ENCODE measurements at places on chromosomes 6 and 20.

- no peak for DNase-seq
These were observed 37.7 kb downstream of the PEX7 start for GRCh38 chr6:136860043-136860442.

DNA sequence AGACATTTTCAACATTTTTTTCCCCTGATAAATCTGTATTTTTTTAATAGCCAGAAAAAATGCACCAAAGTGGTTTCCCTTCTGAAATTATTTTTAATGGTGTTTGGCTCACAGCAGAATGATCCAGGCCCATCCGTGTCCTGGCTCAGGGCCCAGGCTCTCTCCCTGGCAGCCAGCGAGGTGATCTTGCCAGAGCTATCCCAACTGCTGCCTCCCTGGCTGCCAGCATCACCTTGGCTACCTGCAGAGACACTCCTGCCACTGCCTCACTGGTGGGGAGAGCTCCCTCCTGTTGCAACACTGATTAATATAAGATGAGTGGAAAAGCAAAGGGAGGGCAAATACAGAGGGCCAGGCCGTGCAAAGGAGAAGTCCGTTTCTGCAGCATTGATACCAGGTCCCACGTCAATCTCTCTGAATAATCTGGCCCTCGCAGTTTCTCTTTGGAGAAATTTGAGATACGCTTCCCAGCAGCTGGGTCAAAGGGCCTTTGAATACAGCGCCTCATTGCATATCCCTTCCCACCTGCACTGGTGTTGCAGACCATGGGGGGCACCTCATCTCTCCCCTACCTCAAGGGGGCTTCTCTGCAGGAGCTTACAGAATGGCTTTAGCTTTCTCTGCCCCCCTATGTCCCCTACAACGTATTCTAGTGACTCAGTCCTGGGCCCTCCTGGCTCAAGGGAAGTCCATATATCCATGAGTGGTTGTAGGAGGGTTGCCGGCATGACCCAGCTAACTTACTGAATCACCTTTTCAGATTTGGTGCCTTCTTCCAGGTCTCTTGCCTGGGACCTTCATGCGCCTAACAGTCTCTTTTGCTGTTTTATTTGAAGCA, 12.8 kb upstream of the DSTN start:
- DNase-seq, result no peak

DNA sequence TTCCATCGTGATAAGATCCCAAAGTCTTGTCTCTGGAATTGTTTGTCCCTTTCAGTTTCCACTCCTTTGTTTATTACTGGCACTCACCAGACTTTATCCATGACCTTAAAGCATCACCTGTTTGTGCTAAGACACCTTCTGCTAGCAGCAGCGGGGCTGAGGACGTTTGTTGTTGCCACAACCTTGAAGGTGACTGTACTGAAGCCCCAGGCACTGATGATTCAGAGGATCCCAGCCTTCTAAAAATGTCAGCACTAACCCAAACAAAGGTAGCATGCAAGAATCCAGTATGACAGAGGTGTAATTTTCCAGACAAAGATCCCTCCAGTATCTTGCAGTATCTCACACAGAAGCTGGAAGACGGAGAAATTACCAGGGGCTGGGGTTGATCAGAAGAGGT, 28.9 kb upstream of the SMIM8 start:
- no peak for DNase-seq

GRCh38 chr20:3326779-3327521, 80.5 kb downstream of the DNAAF9 start:
- no peak for DNase-seq

- no peak for DNase-seq
These were observed 75.7 kb upstream of the BHLHE23 start for GRCh38 chr20:63082308-63082938.

DNA sequence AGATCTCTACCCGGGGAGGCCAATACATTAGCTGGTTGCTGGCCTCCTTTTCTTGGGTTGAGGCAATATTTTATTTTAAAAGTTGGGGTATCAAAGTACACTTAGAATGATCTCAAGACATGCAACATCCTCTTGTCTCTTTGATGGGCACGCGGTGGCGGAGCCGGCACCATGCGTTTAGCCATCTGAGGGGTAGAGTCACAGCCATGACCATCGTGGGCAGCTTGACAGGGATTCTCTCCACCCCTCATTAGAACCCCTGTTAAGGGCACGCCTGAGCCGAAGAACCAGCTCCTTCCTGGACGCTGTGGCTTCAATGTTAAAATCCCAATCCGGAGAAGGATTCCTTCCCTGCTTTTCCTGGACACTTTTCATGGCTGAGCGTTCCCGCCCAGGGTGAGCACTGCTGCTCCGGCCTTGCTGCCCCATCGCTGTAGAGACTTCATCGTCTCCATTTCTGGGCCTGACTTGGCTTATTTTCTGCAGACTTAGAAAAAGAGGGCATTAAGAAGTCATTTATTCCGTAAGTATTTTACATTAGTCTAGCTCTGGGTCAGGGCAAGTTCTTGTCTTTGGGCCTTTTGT, 142.7 kb upstream of the CDH4 start:
- DNase-seq, result no peak

GRCh38 chr20:35461620-35462019, 6.2 kb downstream of the CEP250 start:
- DNase-seq, result no peak

GRCh38 chr20:47784599-47785310, 526 bp downstream of the SULF2 start:
- no peak for DNase-seq

- DNase-seq, result peak; percentile 29
These were observed at the start of gene BTN3A1 for GRCh38 chr6:26401987-26402658. Gene BTN3A1, plus strand, starts transcription at chr6:26402275. Its CDS starts 3,289 bp downstream, at chr6:26405564.

- DNase-seq, result no peak
These were observed 13.9 kb upstream of the IPCEF1 start for GRCh38 chr6:154370545-154370944.

- no peak for DNase-seq
These were observed 2.6 kb upstream of the ABT1 start for GRCh38 chr6:26594131-26594498.

DNA sequence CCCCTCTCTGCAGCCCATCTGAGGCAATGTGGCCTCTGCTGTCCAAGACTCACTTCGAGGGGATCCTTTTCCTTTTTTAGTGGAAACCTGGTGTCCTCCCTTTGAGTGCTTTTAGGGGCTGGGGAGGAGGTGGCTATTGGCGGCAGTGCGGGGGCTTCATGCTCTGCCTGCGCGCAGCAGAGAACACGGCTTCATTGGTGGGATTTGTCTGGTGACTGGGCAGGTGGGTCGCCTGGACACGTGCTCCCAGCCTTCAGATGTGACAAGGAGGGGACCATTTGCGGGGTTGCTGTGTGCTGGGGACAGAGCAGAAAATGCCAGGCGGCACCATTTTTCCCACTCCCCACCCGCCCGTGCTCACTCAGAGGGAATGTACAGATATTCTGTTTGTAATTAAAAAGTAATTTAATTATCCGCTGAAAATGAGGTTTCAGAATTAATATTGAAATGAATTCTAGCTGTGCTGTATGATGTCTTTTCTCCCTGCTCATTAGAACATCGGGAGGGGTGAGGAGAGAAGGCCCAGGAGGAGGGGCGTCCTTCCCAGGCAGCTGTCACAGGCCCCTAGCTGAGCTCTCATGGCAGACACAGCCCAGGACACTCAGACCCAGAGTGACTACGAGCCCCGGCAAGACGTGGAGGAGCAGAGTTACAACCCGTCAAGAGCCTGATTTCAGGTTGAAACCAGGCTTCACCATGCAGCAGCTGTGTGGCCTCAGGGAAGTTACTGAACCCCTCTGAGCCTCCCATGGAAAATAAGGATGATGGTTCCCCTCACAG, 417.2 kb upstream of the SULF2 start:
- no peak for DNase-seq

DNA sequence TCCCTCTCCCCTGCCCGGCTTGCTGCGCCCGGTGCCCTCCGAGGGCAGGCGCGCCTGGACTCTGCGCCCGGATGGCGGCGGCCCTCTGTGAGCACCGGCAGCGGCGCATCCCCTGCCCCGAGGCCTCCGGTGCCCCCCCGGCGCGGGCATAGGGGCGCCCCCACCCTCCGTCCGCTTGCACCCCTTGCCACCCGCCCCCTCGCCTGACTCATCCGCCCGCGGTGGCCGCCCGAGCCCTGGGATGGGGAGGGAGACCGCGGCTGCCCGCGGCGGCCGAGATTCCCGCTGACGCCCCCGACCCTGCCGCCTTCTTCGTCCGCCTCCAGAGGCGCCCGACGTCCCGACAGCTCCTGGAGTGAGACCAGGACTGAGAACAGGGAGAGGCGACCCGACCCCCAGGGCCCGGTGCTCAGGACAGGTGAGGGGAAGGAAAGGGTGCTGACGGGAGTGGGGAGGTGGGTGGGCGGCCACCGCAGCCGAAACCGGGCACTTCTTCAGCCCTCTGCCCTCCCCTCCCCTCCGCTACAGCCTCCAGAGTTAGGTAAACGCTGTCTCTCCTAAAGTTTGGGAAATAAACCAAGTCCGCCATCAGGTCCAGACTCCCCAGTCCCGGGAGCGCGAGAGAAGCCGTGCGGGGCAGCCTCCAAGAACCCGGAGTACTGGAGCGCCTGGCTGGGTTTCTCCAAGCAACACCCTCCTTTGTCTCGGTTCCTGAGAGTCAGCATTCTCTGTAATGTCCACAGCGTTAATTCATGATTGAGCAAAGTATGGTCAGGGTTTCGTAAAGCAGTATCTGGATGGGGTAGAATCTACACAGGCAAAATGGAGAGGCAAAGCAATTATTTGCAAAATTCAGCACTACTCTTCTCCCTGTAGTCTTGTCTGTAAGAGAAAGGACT, 539 bp downstream of the TMEM200A start:
- no peak for DNase-seq

- no peak for DNase-seq
These were observed 20.0 kb downstream of the IRF4 start for GRCh38 chr6:411402-412145.

DNA sequence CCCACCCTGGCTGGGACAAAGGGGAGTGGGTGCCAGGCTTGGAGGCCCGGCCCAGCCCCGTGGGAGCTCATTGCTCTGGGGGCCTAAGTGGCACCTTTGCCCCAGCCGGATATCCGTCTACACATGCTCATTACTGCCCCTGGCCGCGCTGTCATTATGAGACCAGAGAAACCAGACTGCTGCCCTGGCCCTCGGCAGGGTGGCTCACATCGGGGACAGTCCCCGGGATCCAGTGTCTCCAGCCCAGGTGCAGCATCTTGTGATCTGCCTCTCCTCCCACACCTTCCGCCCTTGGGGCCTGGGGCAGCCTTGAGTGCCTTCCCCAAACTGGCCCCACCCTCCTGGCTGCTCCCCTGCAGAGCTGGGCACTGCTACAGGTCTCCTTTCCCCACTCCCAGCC, 4.9 kb downstream of the SRMS start:
- DNase-seq, result no peak

GRCh38 chr6:167047554-167047953, 48.4 kb downstream of the CEP43 start:
- no peak for DNase-seq

- no peak for DNase-seq
These were observed 201.1 kb upstream of the PREP start for GRCh38 chr6:105603788-105604586.

DNA sequence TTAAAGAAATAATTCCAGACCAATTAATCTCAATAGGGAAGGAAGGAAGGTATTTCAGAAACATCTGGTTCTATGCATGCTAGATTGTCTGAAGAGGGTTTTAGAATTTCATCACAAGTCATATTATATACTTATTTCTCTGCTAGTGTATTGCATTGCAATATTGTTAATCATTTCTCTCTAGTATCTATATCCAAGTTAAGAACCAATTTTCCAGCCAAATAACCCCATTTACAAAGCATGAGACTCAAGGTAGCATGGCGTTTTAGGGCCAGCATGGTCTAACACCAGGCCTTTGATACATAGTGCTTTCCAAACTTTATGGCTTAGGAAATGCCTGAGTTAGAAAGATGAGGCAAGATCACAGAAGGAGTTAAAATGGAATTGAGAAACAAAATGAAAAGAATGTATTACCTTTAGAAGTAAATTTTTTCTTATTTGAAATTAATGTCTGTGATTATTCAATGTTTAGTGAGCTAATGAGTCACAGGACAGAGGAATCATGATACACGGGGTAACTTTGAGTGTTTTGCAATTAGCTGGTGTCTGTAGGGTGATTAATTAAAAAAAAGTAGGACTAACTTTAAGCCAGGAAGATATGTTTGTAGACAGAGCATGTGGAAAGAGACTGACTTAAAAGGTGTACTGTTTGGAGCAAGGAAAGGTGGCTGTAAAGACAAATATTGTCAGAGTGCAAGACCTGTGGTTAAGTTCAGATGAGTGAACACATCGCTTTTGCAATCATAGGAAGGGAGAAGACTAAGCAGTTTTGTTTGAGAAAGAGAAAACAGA, 1006.2 kb upstream of the CITED2 start:
- DNase-seq, result no peak

GRCh38 chr20:1330075-1330830, 1.3 kb upstream of the SDCBP2 start:
- no peak for DNase-seq

GRCh38 chr6:161188547-161189465, 85.1 kb downstream of the AGPAT4 start:
- no peak for DNase-seq
